AG04450 (cell line): ENCODE measurements at places on chromosomes 5 and 9.

DNA sequence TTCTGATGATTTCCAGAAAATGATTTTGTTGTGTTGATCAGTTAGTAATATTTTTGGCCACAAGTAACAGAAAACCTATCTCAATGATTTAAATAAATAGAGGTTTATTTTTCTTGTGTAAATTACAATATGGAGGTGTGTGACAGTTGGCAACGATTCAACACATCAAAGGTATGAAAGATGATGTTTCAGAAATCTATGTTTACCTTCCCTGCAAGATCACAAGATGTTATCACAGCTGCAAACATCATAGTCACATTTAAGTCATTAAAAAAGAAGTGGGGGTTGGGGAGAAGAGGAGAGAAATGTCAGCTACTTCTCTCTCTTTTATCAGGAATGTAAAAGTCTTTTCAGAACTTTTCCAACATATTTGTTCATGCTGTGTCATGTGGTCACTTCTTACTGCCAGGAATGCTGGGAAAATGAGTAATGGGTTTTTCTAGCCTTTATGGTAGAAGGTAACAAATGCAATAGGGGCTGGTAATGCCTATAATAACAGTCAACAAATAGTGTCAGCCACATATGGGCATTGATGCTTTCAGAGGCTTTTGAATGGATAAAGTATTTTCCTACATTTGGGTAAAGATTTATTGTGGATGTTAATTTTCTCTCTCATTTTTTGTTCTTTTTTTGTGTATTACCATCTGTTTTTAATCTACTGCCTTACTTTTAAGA is 742.7 kb downstream of the TLE1 start:
- DNase-seq = no peak

DNA sequence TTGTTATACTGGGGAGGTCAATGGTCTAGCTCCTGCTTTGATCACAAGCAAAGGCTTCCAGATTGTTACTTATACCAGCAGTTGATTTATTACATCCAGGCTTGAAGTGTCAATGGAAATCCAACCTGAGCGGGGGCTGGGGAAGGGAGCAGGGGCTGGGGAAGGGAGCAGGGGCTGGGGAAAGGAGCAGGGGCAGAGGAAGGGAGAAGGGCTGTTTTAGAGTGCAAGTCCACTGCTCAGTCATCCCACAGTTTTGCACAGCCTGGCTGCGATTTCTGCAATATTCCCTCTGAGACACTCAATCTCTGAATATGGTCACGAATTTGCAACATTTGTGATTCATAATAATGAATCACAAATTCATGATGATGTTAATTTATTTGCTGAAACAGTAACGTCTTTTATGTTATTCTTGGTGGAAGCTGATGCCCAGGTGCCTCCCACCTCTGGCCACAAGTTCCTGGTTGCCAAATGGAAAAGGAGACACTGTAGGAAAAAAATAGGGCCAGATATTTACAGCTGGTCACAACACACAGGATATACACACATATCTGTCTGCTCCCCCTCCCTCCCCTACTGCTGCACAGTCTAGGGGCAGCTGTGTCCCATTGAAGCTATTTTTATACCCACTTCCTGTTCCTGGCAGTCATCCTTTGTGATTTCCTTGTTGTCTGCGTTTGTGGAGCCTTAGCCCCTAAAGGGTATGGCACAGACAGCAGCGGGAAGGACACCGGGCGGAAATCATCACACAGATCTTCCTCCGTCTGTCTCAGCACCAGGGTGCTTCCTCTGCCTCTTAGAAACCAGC is 325.1 kb downstream of the GADD45G start:
- no peak for DNase-seq

- DNase-seq = no peak
Measured at GRCh38 chr9:36194326-36195000, 3.7 kb downstream of the CLTA start.

DNA sequence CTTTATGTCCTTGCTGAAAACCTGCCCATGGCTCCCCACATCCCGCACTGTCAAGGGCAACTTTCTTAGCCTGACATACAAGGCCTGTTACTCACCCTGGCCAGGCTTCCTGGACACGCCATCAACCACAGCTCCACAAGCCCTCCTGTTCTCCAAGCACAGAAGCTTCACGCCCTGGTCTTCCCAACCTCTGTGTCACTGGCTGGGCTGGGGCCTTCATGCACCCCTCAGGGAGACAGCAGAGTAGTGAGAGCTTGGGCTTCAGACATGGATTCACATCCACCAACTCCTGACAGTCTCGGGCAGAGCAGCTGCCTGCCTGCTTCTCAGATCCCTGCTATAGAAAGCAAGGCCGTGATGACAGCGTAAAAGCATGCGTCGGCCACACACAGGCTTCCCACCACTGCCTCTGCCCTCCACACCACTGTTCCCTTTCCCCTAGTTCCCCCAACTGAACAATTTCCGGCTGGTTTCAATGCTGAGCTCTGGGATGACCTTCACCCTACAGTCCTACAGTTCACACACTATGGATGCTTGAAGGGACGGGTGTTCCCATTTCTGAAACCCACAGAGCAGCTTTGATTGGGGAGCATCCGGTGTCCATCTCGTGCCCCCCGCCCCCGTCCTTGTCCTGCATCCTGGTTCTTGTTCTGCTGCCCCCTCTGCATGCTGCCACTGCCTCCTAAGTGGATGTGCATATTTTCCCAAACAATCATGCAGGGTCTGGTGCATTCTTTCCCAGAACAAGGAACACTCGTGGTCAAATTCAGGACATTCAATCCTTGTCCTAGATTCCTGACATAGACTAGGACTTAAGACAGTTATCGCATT is 33.4 kb upstream of the ADAMTS2 start:
- DNase-seq = peak; percentile 15

GRCh38 chr9:33964086-33964768 is 84.5 kb downstream of the UBAP2 start:
- DNase-seq = no peak

DNA sequence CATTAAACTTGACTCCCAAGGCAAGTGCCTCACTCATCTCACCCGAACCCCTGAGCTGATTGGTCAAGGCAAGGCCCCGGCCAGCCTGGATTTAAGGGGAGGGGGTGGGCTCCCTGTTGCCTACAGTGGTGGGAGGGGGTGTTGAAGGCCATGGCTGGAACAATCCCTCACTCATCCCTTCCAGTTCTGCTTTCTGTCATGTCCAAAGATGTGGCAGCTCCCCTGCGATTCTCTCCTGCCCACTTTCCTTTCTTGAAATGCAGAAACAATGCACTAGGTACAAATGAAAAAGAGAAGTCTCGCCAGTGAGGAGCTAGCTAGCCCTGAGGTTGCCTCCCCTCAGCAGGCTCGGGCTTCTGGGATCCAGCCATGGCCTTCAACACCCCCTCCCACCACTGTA is 240.9 kb downstream of the SYK start:
- no peak for DNase-seq

- no peak for DNase-seq
Measured at GRCh38 chr5:117888688-117889087, 1099.7 kb downstream of the DTWD2 start.

GRCh38 chr5:140996060-140996459 is 29.8 kb downstream of the PCDHAC2 start:
- no peak for DNase-seq

DNA sequence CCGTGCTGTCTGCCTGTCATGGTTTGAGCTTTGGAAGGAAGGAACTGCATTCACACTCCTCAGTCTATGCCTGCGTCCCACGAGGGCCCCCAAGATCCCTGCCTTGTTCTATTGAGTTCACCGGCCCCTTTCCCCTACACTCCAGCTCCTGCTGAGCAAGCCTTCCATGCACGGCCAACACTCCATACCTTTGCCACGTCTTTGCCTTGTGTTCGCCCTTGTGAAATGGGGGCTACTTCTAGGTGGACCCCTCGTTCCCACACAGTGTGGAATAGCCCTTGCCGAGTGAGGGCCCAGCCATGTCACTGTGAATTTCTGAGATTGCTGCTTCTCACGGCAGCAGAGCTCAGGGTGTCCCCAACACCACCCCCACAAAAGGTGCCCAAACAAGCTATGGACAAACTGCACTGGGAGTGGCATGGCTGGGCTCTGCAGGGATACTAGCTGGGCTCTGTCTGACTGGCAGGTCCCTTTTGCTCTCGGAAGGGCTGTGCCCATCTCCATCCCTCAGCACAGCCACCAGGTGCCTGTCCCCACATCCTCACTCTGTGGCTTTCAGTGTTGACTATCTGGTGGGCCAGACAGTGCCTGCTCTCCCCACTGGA is 67.9 kb upstream of the ADAMTS2 start:
- DNase-seq = no peak

DNA sequence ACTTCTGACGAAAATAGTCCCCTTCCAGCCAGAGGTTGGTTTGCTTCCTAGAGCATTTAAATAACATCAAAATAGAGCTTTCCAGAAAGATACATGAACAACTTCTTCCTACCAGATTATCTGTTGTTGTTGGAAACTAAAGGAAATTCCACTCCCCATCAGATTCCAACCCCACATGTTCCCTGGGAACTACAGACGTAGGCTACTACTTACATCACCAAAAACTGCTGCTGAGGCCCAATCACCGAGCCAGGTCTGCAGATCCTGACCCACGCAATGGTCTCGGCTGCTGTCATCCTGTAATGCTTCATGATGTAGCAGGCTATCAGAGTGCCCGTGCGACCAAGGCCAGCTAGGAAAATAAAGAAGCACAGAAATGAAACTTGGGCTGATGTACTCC is 73.4 kb downstream of the HABP4 start:
- DNase-seq = no peak

DNA sequence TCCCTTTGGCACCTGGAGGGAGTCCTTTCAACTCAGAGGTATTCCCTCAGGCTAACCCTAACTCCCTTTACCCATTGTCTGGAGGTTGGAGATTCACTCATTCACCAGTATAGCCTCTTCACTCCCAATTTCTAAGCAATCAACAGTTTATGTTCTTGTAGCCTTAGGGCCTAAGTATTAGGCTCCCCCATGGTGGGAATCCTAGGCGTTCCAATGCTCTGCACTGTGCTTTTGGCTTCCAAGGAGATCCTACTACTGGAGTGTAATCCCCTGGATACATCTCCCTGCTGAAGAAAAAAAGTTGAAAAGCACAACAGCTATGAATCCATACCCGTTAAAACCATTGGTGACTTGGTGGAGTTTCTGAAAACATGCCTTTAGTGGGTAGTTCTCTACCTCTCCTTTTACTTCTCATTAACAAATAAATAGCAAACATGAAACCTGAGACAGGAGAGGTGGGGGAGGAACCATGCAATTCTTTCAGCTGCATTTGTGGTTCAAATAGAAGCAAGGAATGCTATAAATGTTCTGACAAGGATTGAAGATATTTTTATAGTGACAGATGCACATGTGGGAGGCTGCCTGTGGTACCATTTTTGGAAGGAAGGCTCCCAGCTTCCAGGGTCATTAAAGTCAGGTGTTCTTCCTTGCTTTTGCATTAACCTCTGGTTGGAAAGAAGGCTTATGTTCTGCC is 397.1 kb downstream of the DMAC1 start:
- DNase-seq = no peak
